ENCODE measurements at places on chromosomes 5 and 9. TPM values are rescaled to one million over a fixed set of nuclear protein-coding genes. Genes with fewer than 3 reads are reported as not detected.

DNA sequence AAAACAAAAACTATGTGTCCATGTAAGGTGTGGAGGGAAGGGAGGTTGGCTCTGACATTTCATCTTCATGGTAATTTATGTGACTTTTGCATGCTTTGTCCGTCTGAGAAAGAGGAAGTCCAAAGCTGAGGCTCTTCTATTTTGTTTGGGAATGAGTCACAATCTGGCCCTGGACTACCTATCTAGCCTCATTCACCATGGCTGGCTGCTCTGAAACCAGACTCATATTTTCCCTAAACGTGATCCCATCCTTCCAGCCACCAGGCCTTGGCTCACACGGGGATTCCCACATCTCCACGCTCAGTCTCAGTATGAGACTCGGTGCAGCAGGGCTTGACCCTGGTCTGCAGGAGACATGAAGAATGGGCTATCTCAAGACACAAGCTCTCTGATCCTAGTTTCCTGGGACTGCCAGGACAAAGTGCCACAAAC is 672.8 kb downstream of the ACTL7B start:
- no peak for DNase-seq

GRCh38 chr5:83518319-83519061 is 46.9 kb downstream of the VCAN start:
- DNase-seq: no peak

The PPP1R26 gene
- total RNA-seq: 23.0 TPM

DNA sequence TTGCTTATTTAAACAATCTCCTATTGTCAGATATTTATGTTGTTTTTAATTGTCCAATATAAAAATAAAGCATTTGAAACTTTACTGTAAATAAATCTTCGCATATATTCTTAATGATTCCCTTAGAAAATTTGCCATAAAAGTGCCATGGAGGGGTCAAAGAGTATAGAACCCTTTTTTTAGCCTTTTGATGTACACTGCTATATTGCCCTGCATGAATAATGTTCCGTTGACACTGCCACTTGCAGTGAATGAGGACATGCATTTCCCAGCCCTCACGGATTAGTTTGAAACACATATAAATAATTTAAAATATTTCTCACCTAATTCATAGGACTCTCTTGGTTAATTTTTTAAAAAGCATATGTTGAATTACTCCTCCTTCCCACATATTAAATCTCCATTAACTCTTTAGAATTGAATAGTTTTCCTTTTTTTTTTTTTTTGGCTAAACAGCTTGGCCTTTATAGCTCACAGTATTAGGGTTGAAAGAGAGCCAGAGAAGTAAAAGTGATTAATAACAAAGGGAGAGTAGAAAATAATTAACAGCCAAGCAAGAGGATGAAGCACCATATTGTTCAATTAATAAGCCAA is 129.8 kb upstream of the SGCD start:
- DNase-seq: no peak

DNA sequence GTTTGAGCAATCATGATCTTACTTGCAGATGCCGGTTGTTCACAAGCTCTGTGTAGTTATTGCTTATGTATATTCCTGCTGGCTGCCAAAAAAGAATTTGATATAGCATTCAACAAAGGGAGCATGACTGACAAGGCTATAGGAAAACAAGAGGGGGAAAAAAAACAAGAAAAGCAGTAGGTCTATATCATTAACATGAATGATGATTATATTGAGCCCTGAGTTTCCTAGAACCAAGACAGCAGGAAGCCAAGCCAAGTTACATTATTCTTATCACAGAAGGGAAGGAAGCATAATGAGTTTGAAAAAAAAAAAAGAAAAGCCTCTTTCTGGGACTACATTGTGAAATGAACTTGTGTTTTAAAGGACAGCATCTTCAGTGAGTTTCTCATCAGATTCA is 41.0 kb downstream of the TSTD2 start:
- no peak for DNase-seq

DNA sequence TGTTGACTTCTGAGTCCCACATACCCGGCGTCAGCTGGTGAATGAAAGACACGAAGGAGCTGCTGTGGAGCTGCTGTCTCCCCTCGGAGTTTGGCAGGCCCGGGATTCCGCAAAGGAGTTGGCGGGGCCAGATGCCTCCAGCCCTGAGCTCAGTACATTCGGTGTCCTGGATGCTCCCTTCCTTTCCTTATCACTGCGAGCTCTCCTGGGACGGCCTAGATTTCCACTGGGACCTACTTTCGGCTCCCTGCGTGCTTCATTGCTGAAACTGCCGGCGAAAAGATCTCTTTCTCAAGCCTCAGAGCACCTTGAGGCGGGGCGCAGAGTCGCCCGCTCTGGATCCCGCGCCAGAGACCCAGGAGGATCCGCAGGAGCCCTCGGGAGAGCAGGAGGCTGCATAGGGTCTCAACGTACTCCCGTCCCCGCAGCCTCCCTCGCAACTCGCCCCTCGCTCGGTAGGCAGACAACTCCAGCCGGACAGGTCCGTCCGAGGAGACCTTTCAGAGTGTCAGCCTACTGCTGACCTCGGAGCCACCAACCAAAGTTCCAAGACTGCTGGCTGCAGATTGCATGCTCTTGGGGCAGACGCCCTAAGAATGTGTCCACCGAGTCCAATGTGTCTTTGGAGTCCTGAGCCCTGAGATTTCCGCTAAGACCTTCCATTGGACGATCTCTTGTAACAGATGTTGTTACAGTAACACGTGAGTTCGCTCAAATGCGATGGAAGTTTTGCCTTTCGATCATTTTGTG is 6.1 kb downstream of the ANXA2R start:
- peak; percentile 24 for DNase-seq

DNA sequence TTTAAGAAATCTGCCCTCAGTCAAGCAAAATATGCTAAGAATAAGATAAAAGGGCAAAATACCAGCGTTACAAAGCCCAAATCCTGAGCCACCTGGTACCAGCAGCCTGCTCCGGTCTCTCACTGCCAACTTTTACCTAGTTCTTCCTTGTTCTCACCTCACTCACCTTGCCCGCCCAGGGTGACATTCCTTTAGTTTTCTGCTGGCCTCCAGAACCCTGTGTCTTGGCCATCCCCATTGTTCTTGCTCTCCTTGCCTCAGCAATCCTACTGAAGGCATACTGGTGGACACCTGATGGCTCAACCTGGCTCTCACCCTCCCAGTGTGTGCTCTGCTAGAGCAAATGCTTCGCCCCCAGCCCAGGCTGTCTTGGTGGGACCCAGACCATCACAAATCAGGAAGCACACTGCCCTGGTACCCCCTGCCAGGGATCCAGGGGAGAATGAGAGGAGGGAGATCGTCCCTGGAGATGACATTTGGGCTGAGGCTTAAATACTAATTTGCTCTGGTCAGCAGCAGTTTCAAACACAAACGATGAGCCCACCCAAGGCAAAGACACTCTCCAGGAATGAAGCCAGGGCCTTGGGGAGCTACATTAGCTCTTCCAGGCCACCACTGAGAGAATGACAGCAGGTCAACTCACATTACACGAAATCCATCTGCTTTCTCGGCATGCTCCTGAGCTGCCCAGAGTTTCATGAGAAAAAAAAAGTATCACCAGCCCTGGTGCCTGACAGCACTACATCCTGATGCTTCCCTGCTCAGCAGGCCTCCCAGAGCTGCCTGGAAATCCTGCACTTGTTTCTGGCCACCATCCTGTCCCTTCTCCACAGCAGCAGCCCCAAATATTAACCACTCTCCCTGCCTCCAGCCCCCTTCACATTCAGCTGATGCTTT is 12.2 kb upstream of the SEPTIN8 start:
- DNase-seq: no peak

GRCh38 chr5:171578829-171579491 is 159.5 kb downstream of the FGF18 start:
- no peak for DNase-seq

DNA sequence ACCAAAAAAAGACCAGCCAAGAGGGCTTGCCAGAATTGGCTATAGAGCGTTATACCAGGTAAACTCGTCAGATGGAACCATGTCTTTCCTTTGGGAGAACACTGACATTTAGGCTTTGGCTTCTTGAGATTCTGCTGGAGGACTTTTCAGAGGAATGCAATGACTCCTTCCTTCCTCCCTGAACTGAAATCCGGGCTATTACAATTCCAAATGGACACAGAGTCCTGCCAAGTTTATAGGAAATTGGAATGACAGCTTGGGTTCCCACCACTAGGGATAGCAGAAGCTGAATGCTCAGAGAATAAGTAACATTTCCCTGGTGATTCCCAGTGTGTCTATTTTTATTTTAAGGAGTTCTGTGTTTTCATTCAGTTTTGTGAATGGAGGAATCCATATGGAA is 143.0 kb downstream of the FGF1 start:
- no peak for DNase-seq

DNA sequence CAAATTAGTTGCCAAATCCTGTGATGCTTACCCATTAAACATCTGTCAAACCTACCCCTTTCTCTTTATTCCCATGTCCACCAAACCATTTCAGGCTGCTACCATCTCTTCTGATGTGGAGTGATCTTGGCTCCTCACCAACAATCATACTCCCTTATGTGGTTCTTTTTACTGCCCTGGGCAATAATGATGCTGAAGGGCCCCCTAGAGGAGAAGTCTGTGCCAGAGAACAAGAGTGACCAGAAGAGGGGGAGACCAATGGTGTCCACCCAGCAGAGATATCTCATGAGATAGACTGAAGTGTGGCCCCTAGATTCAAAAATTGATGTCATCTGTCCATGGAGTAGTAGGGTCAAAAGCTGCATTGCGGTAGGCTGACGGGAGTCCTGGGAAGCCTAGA is 10.9 kb downstream of the LRRC70 start:
- DNase-seq: no peak

GRCh38 chr5:65066387-65067146 is 297.8 kb downstream of the CWC27 start:
- DNase-seq: peak; percentile 24

- DNase-seq: no peak
Measured at GRCh38 chr5:143318270-143318669, 85.2 kb downstream of the NR3C1 start.

The MPDZ gene
- 64.1 TPM for total RNA-seq

The EGR1 gene
- 31.3 TPM for total RNA-seq

- peak; percentile 77 for DNase-seq
Measured at GRCh38 chr5:88683506-88684135, 199.4 kb downstream of the MEF2C start.

DNA sequence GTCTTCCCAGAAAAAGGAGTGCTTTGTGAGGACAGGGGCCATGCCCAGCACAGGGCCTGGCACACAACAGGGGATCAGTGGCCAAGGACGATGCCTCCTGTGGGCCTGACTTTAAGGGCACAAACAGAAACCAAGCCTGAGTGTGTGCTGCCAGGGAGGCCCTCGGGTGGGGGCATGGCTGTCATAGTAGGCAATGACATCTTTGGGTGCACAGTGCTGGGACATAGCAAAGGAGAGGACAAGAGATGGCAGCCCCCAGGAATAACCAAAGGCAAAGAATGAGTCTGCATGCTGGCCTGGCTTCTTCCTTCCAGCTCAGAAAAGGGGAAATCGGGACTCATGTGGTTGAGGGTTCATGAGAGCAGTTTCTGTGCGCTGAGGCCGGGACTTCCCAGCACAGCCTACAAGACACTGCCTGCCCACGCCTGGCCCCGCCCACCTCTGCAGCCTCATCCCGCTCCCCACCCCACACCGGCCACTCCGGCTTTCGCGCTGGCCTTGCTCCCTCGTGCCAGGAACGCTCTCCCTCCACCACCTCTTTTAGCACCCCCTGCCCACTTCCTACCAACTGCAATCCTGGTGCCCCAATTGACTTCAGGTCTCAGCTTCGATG is 13.8 kb upstream of the LHX2 start:
- peak; percentile 64 for DNase-seq

The RLN1 gene
- 1.5 TPM for total RNA-seq

The CDKN2B gene
- total RNA-seq: 0.06 TPM

- peak; percentile 88 for DNase-seq
Measured at GRCh38 chr9:124022201-124023121, 10.9 kb downstream of the LHX2 start.

DNA sequence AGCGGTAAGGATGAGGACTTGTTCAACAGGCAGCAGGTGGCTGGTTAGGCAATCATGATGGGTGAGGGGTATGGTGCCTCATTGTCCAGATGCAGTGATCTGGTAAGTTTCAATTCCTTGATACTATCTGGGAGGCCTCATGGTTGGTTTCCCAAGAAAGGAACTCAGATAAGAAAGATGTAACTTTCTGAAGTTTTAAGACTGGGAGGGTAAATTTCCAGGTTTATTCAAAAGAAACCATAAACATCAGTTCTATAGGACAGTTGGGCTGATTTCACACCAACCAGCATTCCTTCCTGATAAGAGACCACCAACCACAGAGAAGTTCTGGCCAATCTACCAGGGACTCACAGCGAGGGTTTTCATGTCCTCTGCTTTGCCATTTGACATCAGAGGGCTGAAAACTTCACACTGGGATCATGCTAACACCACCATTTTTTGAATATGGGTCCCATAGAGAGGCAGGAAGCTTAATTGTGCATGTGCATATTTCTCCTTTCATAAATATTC is 773 bp upstream of the AGGF1 start:
- no peak for DNase-seq

DNA sequence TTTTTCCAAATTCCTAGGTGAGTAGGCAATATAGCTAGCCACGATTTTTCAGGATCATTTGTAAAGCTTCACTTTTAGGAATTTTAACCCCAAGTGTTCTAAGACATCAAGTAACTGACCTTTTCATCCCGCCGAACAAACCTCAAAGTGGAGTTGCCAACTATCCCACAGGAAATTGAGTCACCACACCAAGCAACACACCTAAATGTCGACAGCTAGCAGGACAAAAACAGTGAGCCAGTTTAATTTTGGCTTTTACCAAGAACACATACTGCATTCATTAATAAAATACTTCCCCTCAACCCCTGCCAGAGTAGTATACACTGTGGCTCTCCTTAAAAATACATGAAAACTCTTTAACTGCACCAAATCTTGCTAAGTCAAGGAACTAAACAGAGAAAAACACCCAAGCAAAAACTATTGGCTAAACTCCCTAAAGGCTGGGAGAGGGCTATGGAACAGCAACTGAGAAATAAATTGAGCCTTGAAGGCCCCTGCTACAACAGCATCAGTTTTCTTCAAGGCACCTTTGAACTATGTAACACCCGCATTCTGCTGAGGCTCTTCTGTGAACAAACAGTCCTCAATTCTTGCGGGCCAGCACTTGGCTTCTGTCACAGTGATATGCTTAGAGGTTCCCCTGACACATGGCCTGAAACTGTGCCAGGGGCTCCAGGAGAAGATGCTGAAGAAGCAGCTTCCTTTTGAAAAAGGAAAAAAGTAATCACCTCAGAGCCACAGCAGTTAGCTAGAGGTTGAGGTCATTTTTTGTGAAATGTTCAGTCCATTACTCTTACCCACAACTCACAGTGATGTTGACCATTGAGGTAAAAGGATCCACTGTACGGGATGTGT is 459.6 kb downstream of the RAB3C start:
- DNase-seq: no peak

The SPATA31A3 gene
- total RNA-seq: not detected

GRCh38 chr9:33458444-33458843 is 11.1 kb upstream of the AQP3 start:
- DNase-seq: no peak

Measured in neural progenitor cell (in vitro differentiated cells).